Right lobe of liver (tissue), 6 donors: ENCODE measurements at places on chromosomes 4 and X. TPM values are rescaled to one million over a fixed set of nuclear protein-coding genes. Genes with fewer than 3 reads are reported as not detected.

Gene FABP2
- not detected for total RNA-seq

DNA sequence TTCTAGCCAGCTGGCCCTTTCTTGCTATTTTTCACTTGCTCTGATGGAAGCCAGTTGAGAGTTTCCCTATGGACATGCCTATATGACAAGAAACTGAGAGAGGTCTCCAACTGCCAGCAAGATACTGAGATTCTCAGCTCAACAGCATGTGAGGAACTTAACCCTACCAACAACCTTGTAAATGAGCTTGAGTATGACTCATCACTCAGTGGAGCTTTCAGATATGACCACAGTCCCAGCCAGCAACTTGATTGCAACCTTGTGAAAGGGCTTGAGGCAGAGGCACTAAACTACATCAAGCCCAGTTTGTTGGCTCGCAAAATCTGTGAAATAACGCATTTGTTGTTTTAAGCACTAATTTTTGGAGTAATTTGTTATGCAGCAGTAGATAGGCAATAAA is 175.8 kb downstream of the COMMD8 start:
- no peak for DNase-seq

- no peak for DNase-seq
Measured at GRCh38 chr4:16759931-16760582, 138.4 kb downstream of the LDB2 start.

- no peak for DNase-seq
Measured at GRCh38 chr4:14149176-14150053, 521.9 kb upstream of the BOD1L1 start.

DNA sequence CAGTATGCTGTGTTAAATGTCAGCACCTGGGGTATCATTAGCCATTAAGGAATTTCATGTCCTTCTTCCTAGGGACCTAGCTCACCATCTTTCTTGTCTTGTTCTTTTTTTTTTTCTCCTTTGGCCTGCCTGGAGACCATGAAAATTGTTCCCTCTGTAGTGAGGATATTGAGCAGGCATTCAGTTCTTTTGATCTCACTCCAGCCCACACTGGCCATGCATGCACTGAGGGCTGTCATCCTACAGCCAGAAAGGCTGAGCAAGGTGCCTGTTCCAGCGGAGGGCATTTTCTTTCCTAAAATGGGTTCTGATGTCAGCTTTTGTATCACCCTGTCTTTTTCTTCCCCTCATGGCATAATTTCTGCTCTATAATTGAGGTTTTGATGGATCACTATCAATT is 275.9 kb upstream of the HAND2 start:
- DNase-seq: no peak

- DNase-seq: no peak
Measured at GRCh38 chr4:10416441-10416840, 40.8 kb downstream of the ZNF518B start.
